ENCODE measurements at places on chromosomes 5 and 9. TPM values are rescaled to one million over a fixed set of nuclear protein-coding genes. Genes with fewer than 3 reads are reported as not detected.
A peak's percentile ranks its signal among the peaks of the same experiment; 100 is the strongest.

ENTPD2 gene
- 0.34 TPM for total RNA-seq

DBH gene
- total RNA-seq, result not detected

SLC36A2 gene
- total RNA-seq, result not detected

GRCh38 chr5:172806897-172807672 is 27.0 kb upstream of the ERGIC1 start:
- peak; percentile 94 for DNase-seq
- peak overlapping the region; percentile 66 for H3K4me3 ChIP-seq
- H3K27me3 ChIP-seq, result no peaks in the 10 kb centered on the region
- peak overlapping the region; percentile 88 for H3K27ac ChIP-seq

GRCh38 chr5:172144291-172144815 is 43.7 kb downstream of the STK10 start:
- no peak overlapping the region for H3K4me3 ChIP-seq
- peaks cover 72% of the 10 kb centered on the region for H3K4me1 ChIP-seq
- DNase-seq, result no peak
- peaks cover 65% of the 10 kb centered on the region for H3K36me3 ChIP-seq
- H3K27me3 ChIP-seq, result no peaks in the 10 kb centered on the region
- peak overlapping the region; percentile 60 for H3K27ac ChIP-seq

- H3K27ac ChIP-seq, result no peak overlapping the region
- H3K36me3 ChIP-seq, result no peaks in the 10 kb centered on the region
- no peak for DNase-seq
- H3K4me3 ChIP-seq, result no peak overlapping the region
- H3K27me3 ChIP-seq, result peaks cover 26% of the 10 kb centered on the region
These were observed 343.0 kb downstream of the RAB3C start for GRCh38 chr5:58925627-58926540.

DNA sequence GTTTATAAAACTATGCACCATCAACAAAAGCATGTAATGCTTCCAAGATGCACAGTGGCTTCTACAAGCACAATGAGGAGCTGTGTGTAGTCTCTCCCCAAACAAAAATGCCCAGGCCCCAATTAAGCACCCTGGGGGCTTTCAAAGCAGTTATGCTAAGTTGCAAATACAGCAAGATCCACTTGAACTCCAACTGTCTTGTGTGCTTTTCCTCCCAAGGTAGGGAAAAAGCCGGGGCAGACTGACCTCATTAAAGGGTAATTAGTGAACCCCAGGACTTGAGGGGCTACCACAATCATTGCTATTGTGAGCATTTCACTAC is 13.1 kb downstream of the ZNF608 start:
- H3K27ac ChIP-seq, result no peak overlapping the region
- peaks cover 18% of the 10 kb centered on the region for H3K27me3 ChIP-seq
- no peaks in the 10 kb centered on the region for H3K36me3 ChIP-seq
- no peak overlapping the region for H3K4me3 ChIP-seq
- DNase-seq, result no peak

- no peak overlapping the region for H3K27ac ChIP-seq
- no peaks in the 10 kb centered on the region for H3K36me3 ChIP-seq
- no peak for DNase-seq
- H3K4me1 ChIP-seq, result no peaks in the 10 kb centered on the region
- no peak overlapping the region for H3K4me3 ChIP-seq
These were observed 19.8 kb upstream of the KCNV2 start for GRCh38 chr9:2697492-2697891.

DNA sequence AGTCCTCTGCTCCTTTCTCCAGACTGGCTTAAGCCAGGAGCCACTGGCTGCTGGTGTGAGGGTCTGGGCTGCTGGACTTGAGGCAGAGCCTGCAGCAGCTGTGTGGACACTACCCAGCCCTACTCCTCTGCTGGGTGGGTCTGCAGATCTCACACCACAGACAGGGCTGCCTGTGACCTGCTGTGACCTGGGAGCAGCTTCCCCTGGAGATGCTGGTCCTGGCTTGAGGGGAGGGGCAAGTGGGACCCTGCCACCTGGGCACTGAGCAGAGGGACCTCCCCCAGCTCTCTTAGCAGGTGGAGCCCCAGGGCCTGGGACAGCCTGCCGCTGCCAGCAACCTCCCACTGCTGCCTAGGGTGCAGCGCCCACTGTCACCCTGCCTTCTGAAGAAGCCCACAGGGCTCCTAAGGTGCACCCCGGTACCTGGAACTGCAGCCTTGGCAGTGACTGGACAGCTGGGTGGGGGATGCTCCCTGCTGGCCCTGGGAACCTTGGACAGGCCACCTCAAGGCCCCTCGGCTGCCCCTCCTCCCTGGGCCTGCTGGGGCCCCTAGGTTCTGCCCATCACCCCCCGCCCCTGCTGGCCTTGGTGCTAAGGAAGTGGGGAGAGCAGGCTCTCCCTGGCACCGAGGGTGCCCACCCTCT is 9.1 kb downstream of the CACFD1 start:
- peaks cover under 1% of the 10 kb centered on the region for H3K4me1 ChIP-seq
- H3K36me3 ChIP-seq, result peaks cover 3% of the 10 kb centered on the region
- DNase-seq, result no peak
- no peak overlapping the region for H3K27ac ChIP-seq

GRCh38 chr5:114391321-114391720 is 29.5 kb downstream of the KCNN2 start:
- no peaks in the 10 kb centered on the region for H3K36me3 ChIP-seq
- H3K27me3 ChIP-seq, result no peaks in the 10 kb centered on the region
- no peaks in the 10 kb centered on the region for H3K4me1 ChIP-seq
- H3K27ac ChIP-seq, result no peak overlapping the region
- no peak overlapping the region for H3K4me3 ChIP-seq

DNA sequence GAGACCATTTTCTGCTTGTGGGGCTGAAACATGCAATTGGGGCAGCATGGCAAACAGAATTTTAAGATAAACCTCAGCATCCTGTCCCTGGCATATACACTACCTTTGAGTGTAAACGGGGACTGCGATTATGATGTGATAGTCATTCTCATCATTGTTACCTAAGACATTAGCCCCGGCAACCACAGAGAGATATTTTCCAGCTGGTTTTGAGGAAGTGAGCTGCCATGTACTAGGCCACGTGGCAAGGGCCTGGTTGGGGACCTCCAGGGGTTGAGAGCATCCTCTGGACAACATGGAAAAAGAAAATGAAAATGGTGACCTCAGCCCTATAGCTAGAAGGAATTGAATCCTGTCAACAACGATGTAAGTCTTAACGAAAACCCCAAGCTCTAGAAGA is 623.6 kb upstream of the CDH18 start:
- no peak for DNase-seq
- H3K4me3 ChIP-seq, result no peak overlapping the region
- no peaks in the 10 kb centered on the region for H3K36me3 ChIP-seq
- no peaks in the 10 kb centered on the region for H3K4me1 ChIP-seq
- H3K27ac ChIP-seq, result no peak overlapping the region

DNA sequence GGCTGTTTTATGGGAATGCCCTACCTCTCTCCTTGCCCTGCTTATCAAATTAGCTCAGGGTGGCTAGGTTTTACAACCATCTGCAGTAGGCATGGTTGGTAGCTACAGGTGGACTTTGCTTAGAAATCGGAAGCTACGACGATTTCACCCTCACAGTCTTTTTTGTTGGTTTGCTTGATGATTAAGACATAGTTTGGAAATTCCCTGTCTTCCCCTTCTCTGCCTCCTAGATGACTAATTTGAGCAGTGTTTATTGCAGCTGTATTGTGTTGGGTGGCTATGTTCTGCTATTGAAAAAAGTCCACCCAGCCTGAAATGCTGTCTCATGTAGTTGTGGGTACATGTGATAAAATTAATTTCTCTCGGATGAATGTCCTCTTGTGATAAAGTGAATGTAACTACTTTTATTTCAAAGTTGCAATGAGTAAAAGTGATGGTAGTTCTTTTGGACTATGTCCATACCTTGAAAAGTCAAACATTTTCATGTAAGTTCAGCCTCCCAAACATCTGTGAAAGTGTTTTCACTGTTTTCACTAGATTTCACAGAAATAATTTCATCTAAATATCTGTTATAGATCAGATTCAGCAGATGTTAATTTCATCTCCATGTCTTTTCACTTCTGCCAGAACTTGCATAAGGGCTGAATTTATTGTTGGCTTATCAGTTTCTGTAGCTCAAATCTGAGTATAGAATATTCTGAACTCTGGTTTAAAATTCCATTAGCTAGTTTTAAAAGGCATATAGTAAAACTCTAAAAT is 37.3 kb upstream of the FYB1 start:
- no peaks in the 10 kb centered on the region for H3K27me3 ChIP-seq
- H3K36me3 ChIP-seq, result no peaks in the 10 kb centered on the region
- peaks cover 10% of the 10 kb centered on the region for H3K4me1 ChIP-seq
- no peak for DNase-seq
- H3K27ac ChIP-seq, result no peak overlapping the region
- H3K4me3 ChIP-seq, result peak overlapping the region; percentile 42

- H3K4me1 ChIP-seq, result no peaks in the 10 kb centered on the region
- H3K27ac ChIP-seq, result no peak overlapping the region
- H3K36me3 ChIP-seq, result peaks cover 31% of the 10 kb centered on the region
- DNase-seq, result no peak
- no peak overlapping the region for H3K4me3 ChIP-seq
These were observed 86.7 kb downstream of the INSYN2B start for GRCh38 chr5:169893571-169893970.

DNA sequence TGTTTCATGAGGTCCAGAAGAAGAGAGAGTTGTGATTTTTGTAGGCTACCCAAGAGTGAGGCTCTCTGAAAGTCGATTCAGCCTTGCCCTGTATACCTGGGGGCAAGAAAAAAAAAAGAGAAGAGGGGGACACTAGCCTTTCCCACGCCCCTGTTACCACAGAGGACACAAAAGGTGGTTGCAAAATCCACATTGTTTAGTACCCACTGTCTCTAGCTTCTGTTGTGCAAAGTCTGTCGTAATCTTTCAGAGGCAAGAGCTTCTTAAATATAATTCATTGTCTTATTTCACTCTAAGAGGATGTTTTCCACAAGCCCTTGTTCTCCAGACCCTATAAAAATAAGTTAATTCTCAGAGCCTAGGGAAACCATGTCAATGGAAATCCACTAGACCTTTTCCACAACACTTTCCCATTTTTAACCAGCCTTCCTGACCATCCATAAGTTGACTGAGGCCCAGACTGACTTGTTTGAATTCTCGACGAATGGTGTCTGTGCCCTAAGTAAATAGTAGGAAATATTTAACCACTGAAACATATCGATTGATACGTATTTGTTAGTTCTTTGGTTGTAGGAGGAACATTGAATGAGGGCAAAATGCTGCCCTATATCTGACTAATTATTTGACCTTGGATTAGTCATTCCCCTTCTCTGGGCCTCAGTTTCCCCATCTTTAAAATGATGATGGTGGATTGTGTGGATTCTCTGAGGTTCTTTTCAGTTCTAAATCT is 182.7 kb downstream of the PAPPA start:
- H3K27me3 ChIP-seq, result no peaks in the 10 kb centered on the region
- no peaks in the 10 kb centered on the region for H3K36me3 ChIP-seq
- DNase-seq, result no peak
- H3K4me1 ChIP-seq, result no peaks in the 10 kb centered on the region
- H3K27ac ChIP-seq, result no peak overlapping the region
- H3K4me3 ChIP-seq, result no peak overlapping the region

DNA sequence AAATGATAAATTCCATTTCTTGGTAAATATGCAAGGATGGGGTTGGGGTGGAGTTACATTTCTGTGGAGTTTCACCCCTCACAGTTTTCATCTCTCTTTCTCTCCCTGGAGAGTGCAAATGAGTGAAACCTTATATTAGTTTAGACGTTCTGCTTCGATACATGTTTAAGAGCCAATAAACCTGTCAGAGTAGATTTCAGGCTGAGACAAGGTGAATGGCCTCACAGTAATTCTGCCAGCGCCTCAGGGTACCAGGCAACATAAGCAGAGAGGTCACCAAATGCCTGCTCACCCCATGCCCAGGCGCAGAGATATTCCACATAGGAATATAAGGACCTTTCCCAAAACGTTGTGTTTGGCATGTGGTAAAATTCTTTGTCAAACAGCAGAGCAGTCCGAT is 154.9 kb upstream of the VLDLR start:
- H3K27me3 ChIP-seq, result no peaks in the 10 kb centered on the region
- DNase-seq, result no peak
- no peaks in the 10 kb centered on the region for H3K36me3 ChIP-seq

DNA sequence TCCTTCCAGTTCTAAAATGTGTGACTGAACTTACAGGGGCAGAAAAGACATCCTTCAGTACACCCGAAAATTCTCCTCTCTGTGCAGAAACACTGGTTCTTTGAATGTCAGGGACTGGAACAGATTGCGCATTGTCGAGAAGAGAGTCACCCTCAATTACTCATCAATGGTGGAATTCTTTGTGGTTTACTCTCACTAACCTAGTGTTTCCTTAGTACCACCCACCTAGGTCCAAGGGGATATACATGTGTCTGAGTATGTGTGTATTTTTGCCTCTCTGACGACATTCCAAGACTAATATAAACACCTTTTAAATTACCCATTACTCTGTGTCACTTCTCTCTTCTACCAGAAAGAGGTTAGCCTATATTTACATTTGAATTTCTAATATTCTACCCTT is 660.8 kb downstream of the TLE1 start:
- H3K27me3 ChIP-seq, result no peaks in the 10 kb centered on the region
- H3K4me3 ChIP-seq, result no peak overlapping the region
- no peak for DNase-seq
- no peaks in the 10 kb centered on the region for H3K36me3 ChIP-seq

GRCh38 chr9:16303506-16303905 is 567.0 kb downstream of the BNC2 start:
- no peak overlapping the region for H3K27ac ChIP-seq
- no peaks in the 10 kb centered on the region for H3K27me3 ChIP-seq
- no peaks in the 10 kb centered on the region for H3K4me1 ChIP-seq
- DNase-seq, result no peak
- no peak overlapping the region for H3K4me3 ChIP-seq
- no peaks in the 10 kb centered on the region for H3K36me3 ChIP-seq

GRCh38 chr9:124293718-124294506 is 36.2 kb downstream of the NEK6 start:
- H3K27ac ChIP-seq, result no peak overlapping the region
- H3K36me3 ChIP-seq, result no peaks in the 10 kb centered on the region
- DNase-seq, result peak; percentile 62
- no peak overlapping the region for H3K4me3 ChIP-seq
